ENCODE measurements at places on chromosomes 6 and 20.

- DNase-seq, result no peak
Observed at GRCh38 chr20:20454850-20455627, 87.1 kb downstream of the INSM1 start.

DNA sequence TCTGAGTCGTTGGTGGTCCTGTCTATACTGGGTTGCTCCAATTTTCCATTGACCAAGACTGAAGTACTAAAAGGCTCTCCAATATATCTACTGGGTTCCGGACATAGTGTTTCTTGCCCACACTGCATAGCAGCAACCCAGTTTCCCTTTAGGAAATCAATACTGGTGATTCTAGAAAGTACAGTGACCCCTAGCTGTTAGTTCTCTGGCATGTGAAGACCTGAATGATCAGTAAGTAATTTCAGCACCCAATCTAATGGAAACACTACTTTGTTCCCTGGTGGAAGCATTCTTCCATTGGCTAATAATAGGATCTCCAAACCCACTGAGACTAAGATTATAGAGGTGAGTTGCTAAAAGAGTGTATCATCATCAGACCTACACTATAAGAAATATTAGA lies 40.8 kb upstream of the STMND1 start:
- no peak for DNase-seq

- DNase-seq, result no peak
Observed at GRCh38 chr20:63917811-63918210, 22.9 kb downstream of the DNAJC5 start.

- DNase-seq, result peak; percentile 60
Observed at GRCh38 chr6:45422503-45423110, 44.9 kb upstream of the SUPT3H start.
